ENCODE measurements at places on chromosomes 2 and 18.

DNA sequence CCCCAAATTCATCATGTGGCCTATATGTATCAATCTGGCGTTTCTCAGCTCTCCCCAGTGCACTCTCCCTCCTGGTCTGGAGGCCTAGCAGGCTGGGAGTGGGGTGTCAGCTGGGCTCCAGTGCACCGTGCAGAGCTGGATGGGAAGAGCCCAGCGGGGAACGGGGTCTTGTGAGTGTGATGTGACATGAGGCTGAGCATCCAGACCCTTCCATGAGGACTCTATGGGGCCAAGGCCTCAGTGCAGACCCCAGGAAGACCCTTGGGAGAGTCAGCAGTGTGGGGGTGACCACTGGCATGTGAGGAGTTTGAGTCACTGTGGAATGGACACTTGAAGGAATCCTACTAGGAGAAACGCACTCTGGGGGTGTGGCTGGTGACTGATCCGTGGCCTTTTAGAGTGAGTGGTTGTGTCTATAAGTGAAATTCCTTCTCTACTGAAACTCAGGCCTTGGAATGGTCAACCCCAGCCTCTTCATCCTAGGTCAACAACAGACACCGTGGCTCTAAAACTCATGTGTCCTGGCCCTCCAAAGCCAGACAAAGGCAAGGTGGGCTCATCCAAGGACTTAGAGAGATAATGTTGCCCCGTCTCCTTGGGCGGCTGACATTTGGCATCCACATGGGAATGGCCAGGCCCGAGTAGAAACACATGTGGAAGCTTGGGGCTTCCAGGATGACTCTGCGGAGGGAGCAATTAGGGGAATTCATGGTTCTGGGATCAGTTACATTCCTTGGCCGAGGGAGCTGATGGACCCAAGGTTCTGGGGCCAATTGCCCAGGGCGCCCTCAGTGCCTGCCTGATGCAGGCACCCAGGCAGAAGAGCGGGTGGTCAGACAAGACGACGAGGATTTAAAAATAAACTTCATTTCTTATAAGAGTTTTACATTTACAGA is 156.0 kb upstream of the TWIST2 start:
- no peak for DNase-seq

GRCh38 chr18:63260380-63260754 is 59.2 kb downstream of the BCL2 start:
- no peak for DNase-seq

- DNase-seq: no peak
Measured at GRCh38 chr2:24400207-24400907, 40.0 kb upstream of the ITSN2 start.

DNA sequence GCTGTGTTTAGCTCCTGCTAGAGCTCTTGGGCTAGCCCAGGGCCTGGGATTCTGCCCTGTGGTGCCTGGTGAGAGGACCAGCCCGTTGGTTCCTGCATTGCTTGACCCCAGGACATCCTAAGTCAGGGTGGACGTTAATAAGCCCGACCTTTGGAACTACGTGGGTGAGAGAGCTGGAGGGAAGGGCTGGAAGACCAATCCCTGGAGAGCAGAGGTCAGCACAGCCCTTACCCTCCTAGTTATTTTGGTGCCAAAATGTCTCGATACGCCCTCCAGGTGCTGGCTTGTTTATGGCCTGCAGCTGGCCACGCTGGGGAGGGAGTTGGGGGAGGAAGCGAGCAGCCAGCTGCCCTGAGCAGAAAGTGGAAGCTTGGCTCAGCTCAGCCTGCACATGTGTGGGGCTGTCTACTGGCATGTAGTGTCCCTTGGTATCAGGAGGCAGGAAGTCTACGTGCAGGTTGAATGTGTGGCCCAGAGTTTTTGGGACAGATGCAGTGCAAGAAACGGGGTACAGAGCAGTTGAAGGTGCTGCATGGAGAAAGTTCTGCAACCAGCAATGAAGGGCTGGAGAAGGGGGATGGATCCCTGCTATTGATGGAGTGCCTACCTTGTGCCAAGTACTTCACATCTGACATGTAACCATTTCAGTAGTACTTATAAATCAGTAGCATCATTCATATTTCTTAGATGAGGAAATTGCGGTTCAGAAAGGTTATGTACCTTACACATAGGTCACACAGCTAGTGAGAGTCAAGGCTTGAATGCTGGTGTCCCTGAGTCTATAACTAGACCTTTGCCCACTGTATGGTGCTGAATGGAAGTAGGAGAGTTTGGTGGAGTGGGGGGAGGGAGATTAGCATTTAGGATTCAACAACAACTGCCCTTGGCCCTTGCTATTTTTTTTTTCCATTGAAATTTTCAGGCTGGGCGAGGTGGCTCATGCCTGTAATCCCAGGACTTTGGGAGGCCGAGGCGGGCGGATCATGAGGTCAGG is 5.0 kb upstream of the DGKD start:
- no peak for DNase-seq

GRCh38 chr2:172944022-172944793 is 131.4 kb upstream of the MAP3K20 start:
- no peak for DNase-seq
